ENCODE measurements at places on chromosomes 4 and X.

- peak; percentile 67 for DNase-seq
Measured at GRCh38 chr4:112321776-112322684, 24.9 kb downstream of the ALPK1 start.

- DNase-seq, result no peak
Measured at GRCh38 chr4:76023389-76023788, at the start of gene CXCL10. TSS of gene CXCL10 (minus strand) at chr4:76023497. CDS start at chr4:76023431, 66 bp downstream.

DNA sequence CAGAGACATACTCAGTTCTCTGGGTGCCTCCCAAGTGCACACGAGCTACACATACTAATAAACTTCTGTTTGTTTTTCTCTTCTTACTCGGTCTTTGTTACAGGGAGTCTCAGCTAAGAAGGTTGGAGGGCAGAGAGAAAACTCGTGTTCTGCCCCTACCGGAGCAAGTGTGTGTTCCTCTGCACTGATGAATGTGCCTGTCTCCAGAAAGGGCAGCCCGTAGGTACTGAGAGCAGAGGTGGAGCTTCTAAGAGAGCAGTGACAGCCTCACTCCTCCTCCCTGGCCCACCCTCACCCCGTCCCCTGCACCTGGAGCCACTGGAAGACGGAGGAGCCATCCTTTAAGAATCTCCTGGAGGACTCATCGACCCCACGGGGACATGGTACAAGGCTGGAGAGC, 67.6 kb downstream of the MTNR1A start:
- DNase-seq, result no peak

DNA sequence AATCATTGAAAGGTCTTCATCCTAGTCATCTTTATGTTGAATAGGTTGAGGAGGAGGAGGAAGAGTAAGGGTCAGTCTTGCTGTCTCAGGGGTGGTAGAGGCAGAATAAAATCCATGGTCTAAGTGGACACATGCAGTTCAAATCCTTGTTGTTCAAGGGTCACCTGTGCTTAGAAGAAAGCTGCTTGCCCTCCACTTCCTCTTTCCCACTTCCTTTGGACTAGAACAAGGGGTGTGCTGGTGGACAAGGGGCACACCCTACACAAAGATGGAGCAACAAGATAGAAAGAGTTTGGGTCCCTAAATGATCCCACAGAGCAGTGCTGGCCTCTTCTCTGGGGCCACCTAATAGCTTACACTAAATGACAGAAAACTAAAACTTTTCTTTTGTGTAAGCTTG, 47.9 kb downstream of the HSD17B13 start:
- no peak for DNase-seq

- DNase-seq, result no peak
Measured at GRCh38 chrX:44675362-44676024, 132.8 kb upstream of the FUNDC1 start.

GRCh38 chr4:108443585-108443984, 176.8 kb upstream of the RPL34 start:
- DNase-seq, result no peak

DNA sequence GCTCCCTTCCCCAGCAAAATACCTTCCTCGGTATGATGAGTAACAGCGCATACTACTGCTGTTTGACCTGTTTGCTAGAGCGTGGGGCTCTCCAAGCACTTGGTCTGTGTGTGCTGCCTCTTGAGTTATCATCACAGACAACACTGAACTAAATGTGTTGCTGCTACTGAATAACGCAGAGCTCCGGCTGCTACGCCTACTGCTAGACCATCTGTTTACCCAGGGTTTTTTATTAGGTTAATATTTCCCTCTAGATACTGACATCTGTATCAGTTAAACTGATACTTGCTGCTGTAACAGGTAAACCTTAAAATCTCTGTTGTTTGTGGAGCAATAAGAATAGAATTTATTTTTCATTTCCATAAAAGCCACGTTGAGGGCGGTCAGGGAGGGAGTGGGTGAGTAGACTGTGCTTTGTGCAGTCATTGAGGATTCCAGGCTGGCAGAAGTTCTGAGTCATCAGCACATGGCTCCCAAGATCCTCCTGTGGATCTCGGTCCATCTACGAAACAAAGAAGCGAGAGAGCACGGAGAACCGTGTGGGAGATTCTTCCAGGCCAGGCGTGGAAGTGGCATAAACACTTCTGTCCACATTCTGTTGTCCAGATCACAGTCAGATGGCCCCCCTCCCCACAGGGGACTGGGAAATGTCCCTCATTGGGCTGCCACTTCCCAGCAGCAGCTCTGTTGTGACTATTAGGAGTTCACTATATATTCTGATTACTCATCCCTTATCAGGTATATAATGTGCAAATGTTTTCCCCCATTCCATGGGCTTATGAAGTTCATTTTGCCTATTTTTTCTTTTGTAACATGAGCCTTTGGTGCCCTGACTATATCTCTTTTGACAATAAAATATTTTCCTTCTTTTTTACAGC, 14.1 kb downstream of the GRK4 start:
- DNase-seq, result no peak

- no peak for DNase-seq
Measured at GRCh38 chrX:39772057-39772832, 325.5 kb downstream of the BCOR start.

- no peak for DNase-seq
Measured at GRCh38 chr4:145540235-145540634, 58.6 kb downstream of the SMAD1 start.

GRCh38 chr4:107740381-107740780, 20.3 kb upstream of the PAPSS1 start:
- DNase-seq, result no peak

DNA sequence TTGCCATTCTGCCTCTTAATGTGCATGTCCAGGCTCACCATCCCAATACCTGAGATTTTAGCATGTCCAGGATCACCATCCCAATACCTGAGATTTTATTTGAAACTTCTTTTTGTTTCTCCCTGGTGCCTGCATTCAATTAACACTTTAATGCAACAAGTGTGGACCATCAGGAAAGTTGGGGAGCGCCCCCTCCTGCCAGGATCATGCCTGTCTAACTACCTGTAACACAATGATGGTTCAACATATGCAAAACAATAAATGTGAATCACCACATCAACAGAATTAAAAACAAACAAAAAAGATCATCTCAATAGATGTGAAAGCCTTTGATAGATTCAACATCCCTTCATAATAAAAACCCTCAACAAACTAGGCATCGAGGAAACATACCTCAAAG, 1359.5 kb upstream of the DIAPH2 start:
- no peak for DNase-seq

- no peak for DNase-seq
Measured at GRCh38 chr4:110216129-110216528, 17.7 kb upstream of the ELOVL6 start.

GRCh38 chrX:139909712-139910111, 23.1 kb downstream of the ATP11C start:
- no peak for DNase-seq

GRCh38 chrX:37763400-37763799, 16.5 kb upstream of the CYBB start:
- DNase-seq, result no peak

- no peak for DNase-seq
Measured at GRCh38 chr4:48247878-48248558, 21.6 kb downstream of the TEC start.

DNA sequence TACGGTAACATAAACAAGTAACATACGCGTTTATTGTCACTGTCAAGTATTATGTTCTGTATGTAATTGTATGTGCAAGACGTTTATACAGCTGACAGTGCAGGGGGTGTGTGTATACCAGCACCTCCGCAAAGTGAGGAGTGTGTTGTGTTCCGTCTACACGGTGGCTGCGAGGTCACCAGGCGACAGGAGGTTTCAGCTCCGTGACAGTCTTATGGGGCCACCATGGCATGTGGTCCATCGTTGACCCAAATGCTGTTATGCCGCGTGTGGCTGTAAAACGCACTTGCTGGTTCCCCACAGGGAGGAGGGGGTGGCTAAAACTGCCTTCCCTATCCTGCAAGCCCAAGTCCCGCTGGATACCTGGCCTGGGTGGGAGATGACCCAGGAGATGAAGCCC, 25.0 kb downstream of the NSG1 start:
- DNase-seq, result no peak

All from stimulated activated CD8-positive, alpha-beta memory T cell treated with anti-CD3 and anti-CD28 coated beads, Interleukin-7, amount 100 ng/mL, for 1 hour (primary cell).